ENCODE measurements at places on chromosomes 6 and 20. TPM values are rescaled to one million over a fixed set of nuclear protein-coding genes. Genes with fewer than 3 reads are reported as not detected.

The SPAG4 gene
- 2.7 TPM for total RNA-seq

The TSHZ2 gene
- total RNA-seq: 5.8 TPM

The C6orf89 gene
- total RNA-seq: 75.9 TPM

The PBOV1 gene
- not detected for total RNA-seq

The APOM gene
- total RNA-seq: 3.6 TPM

The CTCFL gene
- not detected for total RNA-seq

The DUSP15 gene
- total RNA-seq: 7.2 TPM

The HLA-DOA gene
- total RNA-seq: 1.4 TPM

The SASH1 gene
- total RNA-seq: 30.7 TPM

The GABRR1 gene
- not detected for total RNA-seq

The SSR1 gene
- total RNA-seq: 68.2 TPM

The GMPR gene
- total RNA-seq: 97.6 TPM

The SRMS gene
- not detected for total RNA-seq

The CCN5 gene
- total RNA-seq: 14.0 TPM

The DNAH8 gene
- not detected for total RNA-seq

The VSX1 gene
- 0.79 TPM for total RNA-seq

The EEF1A2 gene
- 1,310 TPM for total RNA-seq

All from heart right ventricle (tissue), 16 donors.